Eye (tissue), 1 donor: ENCODE measurements at places on chromosomes 16 and 17.

GRCh38 chr17:82979718-82980117, 99.7 kb upstream of the METRNL start:
- no peak for DNase-seq

DNA sequence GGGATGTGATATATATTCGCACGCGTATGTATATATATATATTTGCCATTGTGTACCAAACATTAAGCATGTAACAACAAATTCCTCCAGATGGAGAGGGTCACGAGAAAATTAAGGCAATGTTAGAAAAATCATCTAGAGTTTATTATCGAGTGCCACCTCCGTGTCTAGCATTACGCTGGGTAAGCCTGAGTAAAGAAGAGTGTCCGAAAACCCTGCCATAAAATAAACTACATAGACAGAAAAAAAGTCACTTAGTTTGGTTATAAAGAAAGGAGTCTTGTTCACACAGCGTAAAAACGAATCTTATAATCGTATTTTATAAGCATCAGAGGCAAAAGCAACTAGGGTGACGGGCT, 644 bp upstream of the RHOT1 start:
- DNase-seq, result no peak

- peak; percentile 80 for DNase-seq
Observed at GRCh38 chr16:15642557-15643047, 352 bp downstream of the MARF1 start.

DNA sequence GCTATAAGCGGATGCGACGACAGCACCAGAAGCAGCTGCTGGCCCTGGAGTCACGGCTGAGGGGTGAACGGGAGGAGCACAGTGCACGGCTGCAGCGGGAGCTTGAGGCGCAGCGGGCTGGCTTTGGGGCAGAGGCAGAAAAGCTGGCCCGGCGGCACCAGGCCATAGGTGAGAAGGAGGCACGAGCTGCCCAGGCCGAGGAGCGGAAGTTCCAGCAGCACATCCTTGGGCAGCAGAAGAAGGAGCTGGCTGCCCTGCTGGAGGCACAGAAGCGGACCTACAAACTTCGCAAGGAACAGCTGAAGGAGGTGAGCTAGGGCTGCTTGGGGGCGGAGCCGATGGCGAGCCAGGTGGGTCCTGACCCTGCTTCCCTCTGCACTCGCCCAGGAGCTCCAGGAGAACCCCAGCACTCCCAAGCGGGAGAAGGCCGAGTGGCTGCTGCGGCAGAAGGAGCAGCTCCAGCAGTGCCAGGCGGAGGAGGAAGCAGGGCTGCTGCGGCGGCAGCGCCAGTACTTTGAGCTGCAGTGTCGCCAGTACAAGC, 10.1 kb downstream of the HIRIP3 start:
- DNase-seq, result no peak

- no peak for DNase-seq
Observed at GRCh38 chr16:31016018-31016417, 5.6 kb upstream of the STX1B start.

DNA sequence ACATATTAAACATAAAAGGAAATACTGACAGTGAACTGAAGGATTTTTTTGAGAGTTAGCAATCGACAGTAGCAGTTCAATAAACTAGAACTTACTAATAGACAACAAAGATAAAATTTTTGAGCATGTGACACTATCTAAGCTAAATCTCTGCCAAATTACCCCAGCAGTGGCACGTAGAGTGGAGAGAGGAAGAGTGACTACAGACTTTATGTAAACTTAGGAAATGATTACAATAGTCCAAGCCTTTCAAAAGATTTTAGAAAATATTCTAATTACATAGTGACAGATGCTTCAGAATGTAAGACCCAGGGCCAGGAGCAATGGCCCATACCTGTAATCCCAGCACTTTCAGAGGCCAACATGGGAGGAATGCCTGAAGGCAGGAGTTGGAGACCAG, 52.4 kb downstream of the CFDP1 start:
- no peak for DNase-seq

DNA sequence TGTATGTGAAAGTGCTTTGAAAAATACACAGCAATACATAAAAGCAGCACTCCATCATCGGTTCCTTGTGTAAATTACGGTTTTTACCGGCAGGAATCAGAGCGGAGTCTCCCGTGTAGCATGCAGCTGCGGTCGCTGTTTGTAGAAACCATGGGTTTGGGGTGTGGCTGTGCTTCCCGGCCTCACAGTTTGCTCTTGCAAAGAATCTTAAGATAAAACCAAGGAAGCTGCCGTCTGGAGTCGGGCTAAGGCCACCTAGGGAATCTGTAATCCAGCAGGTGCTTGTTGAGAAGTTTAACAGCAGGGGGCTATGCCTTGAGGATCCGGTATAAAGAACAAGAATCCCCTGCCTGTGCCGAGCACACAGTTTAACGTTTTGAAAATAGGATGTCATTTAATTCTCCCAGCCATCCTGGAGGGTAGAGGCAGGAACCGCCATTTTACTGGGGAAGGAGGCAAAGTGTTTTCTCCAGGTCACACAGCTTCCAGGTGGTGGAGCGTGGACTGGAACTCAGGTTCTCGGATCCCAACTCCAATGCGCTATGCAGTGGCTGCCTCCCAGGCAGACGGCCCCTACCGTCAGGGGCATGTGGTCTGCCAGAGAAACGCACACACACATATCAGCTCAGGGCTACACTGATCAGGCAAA, 6.0 kb upstream of the TLCD3A start:
- DNase-seq, result no peak

- no peak for DNase-seq
Observed at GRCh38 chr16:63606778-63607177, 1515.1 kb downstream of the CDH11 start.

DNA sequence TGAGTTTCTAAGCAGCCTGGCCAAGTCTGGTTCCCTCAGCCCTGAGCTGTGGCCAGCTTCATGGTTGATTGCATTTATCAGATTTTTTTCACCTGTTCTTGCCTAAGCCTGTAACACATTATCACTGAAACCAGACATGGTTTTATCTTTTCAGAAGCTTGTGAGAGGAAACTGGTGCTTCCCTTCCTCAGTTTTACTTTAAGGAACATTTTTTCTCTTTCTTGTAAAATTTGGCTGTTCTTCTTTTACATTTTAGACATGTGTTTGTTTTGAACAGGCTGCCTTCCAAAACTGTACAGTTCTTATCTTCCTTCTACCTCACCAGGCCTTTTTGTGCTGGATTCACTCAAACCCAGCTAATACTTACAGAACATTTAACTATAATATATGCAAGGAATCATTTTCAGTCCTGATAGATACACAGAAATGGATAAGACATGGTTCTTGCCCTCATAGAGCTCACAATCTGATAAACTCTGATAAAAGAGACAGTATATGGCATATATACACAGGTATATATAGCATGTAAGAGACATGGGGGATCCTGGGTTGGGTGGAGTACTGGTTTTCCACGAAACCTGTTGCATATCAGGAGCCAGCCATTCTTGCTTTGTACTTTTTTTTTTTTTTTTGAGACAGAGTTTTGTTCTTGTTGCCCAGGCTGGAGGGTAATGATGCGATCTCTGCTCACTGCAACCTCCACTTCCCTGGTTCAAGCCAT, 44.5 kb downstream of the ZNRF1 start:
- peak; percentile 27 for DNase-seq

- no peak for DNase-seq
Observed at GRCh38 chr17:29603109-29603674, 10.3 kb downstream of the ANKRD13B start.

GRCh38 chr16:67969254-67970039, 1.0 kb upstream of the SLC12A4 start:
- DNase-seq, result peak; percentile 37

DNA sequence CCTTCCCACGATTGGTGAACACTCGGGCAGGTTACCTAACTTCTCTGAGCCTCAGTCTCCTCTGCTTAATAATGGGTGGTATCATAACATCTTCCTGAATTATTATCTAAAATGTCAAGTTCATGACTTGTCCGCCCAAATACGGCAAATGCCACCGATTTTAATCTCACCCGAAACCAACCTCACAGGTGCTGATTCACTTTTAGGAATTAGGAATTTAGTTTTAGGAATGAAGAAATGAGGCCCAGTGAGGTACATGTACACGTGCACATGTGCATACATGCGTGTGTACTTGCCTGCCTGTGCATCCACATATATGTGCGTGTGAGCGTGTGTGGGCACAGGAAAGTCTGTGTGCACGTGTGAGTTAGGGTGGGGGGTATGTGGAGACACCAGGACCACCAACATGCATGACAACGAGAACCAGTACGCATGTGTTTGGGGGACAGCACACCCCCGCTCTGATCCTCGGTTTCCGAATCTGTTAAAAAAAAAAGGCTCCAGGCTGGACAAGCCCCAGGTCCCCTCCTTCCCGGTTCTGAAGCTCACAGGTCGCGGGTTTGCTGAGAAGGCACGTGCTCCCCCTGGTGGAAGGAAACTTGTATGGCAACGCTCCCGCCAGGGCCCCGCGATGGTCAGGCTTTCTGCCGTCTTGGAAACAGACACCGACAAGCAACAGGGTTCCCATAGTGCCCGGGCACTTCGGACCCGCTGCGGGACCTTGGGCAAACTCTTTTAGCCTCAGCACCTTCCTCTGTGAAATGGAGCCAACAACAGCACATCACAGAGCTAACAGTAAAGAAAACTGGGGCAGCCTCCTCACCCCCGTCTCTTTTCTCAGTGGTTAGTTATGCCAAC, 219.2 kb downstream of the RBFOX3 start:
- DNase-seq, result peak; percentile 93

DNA sequence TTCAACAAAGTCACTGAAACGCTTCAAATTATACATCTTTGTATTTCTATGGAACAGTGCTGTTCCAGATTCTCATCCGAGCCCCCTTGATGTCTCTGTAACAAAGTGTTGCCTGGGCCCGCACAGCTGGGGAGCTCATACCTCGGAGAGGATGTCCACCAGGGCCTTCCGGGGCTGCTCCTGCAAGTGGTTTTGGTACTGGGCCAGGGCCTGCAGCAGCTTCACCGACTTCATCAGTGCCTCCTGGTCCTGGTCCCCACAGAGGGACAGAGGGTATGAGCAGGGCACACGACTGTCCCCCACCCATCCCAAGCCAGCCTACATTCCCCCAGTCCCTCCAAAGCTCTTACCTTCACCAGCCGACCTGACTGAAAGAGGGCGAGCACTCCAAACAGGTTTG, 1.5 kb downstream of the MYBBP1A start:
- no peak for DNase-seq

- no peak for DNase-seq
Observed at GRCh38 chr17:36911001-36911400, 26.3 kb upstream of the LHX1 start.

DNA sequence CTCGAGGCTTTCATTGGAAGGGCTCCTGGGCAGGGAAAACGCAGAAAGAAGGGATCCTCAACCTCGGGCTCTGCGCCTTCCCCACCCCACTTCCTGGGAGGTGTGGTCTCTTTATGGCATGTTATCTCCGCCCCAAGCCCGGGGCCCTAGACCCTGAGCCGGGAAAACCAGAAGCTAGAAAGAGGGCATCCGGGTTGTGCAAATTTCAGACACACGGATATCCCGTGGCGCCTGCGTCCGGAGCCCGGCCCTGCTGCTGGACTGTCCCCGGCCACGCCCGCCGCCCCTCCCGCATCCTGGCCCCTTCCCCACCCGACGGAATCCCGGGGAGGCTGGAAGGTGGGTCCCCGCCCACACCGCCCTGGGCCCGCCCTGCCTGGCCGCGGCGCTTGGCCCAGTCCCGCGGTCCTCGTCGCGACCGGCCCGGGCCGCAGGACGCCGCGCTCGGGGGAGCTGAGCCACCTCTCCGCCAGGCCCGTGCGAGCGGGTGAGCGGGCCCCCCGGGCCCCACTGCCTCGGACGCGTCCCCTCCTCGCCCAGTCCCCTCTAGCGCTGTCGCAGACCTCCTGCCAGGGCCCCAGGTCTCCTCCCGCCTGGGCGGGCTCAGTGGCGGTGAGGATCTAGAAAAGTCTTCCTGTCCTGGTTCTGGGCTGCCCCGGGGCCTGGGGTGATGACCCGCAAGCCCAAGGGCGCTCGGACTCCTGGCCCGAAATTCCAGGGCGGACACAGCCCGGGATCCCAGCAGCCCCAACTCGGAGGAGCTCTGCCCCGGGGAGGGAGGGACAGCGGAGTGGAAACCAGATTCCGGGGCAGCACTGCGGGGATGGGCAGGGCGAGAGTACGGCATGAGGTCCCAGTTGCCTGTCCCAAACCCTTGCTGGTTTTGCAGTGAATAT, at the start of gene SLC16A5:
TSS of gene SLC16A5 (plus strand) at position 397 of the 896 bp plus-strand sequence. CDS start 5,683 bp downstream, outside the sequence.
- peak; percentile 86 for DNase-seq

DNA sequence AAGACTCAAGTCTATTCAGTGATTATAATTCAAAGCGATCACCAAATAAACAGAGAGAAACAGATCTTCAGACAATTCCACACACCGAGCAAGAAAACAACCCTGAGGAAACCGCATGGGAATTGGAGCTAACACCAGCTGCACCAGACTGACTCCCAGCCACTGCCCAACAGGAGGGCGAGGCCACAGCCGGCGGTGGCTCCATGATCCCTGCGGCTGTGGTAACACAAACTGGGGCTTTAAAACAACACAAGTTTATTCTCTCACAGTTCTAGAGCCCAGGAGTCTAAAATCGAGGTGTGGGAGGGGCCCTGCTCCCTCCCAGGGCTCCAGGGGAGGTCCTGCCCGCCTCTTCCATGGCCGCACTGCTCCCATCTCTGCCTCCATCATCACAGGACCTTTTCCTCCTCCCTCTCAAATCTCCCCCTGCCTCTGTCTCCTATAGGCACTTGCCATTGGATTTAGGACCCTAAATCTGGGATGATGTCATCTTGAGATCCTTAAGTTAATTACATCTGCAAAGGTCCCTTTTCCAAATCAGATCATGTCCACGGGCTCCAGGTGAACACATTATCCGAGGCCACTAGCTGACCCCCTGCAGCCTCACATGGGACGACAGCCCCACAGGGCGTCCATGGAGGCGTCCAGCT, 9.7 kb upstream of the HEXD start:
- no peak for DNase-seq

GRCh38 chr17:39582658-39583057, 25.1 kb downstream of the NEUROD2 start:
- DNase-seq, result no peak

- no peak for DNase-seq
Observed at GRCh38 chr17:50660042-50660886, 25.6 kb downstream of the ABCC3 start.

DNA sequence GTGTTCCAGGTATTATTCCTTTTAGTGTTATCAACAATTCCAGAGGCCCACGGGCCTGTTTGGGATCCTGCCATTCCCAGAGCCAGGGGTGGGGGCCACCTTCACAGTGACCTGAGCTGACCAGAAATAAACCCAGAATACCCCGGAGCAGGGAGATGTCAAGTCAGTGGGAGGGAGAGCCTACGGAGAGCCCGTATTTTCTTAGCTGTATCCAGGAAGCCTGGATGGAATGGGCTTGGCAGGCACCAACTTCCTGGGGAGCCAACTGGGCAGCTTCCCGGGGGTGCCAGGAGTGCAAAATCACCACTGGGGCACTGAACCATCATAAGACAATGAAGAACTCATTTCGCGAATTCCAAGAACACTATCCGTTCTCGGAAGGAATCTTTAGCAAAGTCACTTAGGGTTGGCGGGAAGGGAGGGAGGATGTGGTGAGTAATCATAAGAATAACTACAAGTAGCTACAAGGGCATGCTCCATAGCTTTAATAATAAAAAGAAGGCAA, 13.2 kb upstream of the MRTFB start:
- no peak for DNase-seq

- no peak for DNase-seq
Observed at GRCh38 chr17:8004899-8005298, 2.5 kb downstream of the GUCY2D start.
